ENCODE measurements at places on chromosomes 7 and 10. TPM values are rescaled to one million over a fixed set of nuclear protein-coding genes. Genes with fewer than 3 reads are reported as not detected.

DNA sequence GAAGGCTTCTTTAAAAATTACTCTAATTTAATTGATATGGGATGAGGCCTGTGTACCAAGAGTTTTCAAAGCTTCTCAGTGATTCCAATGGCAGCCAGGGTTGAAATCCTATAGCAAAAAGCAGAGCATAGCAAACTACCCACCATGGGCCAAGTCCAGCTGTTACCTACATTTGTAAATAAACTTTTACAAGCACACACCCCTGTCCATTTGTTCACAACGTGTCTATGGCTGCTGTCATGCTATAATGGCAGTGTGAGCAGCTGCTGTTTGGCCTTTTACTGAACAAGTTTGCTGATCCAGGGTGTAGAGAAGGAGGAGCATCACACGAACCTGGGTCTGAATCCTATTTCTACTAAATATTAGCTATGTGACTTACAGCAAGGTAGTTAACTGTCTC lies 50.0 kb downstream of the NPY start:
- H3K27me3 ChIP-seq, result no peaks in the 10 kb centered on the region
- H3K27ac ChIP-seq, result no peak overlapping the region
- no peak for DNase-seq
- no peaks in the 10 kb centered on the region for H3K4me1 ChIP-seq
- H3K4me3 ChIP-seq, result no peak overlapping the region
- H3K36me3 ChIP-seq, result no peaks in the 10 kb centered on the region

The C10orf120 gene
- not detected for total RNA-seq

The MNX1 gene
- 1.5 TPM for total RNA-seq

The TUBAL3 gene
- not detected for total RNA-seq

GRCh38 chr7:52695973-52696595 lies 339.3 kb upstream of the POM121L12 start:
- no peak overlapping the region for H3K27ac ChIP-seq
- H3K4me3 ChIP-seq, result no peak overlapping the region
- H3K4me1 ChIP-seq, result no peaks in the 10 kb centered on the region
- no peaks in the 10 kb centered on the region for H3K36me3 ChIP-seq

DNA sequence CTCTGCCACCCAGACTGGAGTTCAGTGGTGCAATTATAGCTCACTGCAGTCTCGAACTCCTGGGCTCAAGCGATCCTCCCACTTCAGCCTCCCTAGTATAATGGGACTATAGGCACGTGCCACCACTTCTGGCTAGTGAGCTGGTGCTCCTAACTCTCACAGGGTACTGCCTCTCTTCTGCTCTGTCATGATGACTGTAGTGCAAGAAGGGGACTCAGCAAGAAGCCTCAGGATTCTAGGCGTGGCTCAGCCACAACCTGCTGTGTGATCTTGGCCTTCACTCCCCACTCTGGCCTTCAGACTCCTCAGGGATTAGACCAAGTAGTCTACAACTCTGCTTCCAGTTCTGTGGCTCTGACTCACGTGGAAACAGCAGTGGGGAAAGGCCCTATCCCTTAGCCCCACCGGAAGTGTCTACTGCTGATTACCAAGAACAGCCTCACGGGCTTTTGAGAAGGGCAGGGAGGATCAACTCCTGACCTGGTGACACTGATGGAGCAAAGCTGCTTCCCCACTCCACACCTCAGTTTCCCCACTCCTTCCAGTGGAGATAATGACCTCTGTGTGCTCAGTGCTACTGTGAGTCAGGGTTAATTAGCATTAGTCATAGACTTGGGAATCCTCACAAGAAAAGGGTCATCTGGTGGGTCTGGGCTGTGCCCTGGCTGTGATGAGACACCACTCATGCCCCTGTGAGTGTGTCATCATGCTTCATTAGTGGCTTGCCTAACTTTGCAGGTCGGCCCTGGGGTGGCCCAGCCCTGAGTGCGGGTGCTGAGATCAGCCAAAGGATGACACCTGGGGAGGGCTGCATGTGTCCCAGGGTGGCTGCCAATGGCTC lies 41.1 kb downstream of the ZC3HC1 start:
- no peak for DNase-seq
- H3K4me3 ChIP-seq, result no peak overlapping the region
- H3K27me3 ChIP-seq, result no peaks in the 10 kb centered on the region
- H3K36me3 ChIP-seq, result no peaks in the 10 kb centered on the region
- H3K4me1 ChIP-seq, result peaks cover 5% of the 10 kb centered on the region
- H3K27ac ChIP-seq, result peak overlapping the region; percentile 64

The NKX1-2 gene
- not detected for total RNA-seq

The UNC5B gene
- 27.7 TPM for total RNA-seq

The SPDYE6 gene
- not detected for total RNA-seq

GRCh38 chr7:120060281-120060680 lies 212.7 kb upstream of the KCND2 start:
- no peaks in the 10 kb centered on the region for H3K36me3 ChIP-seq
- H3K4me1 ChIP-seq, result peaks cover 2% of the 10 kb centered on the region
- DNase-seq, result no peak
- no peak overlapping the region for H3K27ac ChIP-seq

DNA sequence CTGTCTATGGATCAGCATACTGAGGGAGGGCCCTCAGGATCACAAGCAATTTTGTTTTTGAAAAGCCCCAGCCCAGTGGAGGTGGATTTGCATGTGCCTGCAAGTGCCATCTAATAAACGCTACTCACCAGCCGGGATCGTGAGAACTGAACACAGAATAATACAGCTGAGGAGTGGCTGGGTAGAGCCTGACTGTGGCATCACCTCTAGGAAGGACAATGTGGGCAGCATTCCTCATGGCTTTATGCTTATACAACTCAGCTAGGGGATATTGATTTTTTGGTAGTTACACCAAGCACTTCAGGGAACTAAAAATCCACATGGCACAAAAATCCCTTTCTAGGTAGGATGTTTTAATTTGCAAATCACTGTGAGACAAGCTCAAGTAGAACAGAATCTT lies 72.7 kb upstream of the PALS2 start:
- H3K4me1 ChIP-seq, result no peaks in the 10 kb centered on the region
- no peak overlapping the region for H3K27ac ChIP-seq
- no peaks in the 10 kb centered on the region for H3K27me3 ChIP-seq

DNA sequence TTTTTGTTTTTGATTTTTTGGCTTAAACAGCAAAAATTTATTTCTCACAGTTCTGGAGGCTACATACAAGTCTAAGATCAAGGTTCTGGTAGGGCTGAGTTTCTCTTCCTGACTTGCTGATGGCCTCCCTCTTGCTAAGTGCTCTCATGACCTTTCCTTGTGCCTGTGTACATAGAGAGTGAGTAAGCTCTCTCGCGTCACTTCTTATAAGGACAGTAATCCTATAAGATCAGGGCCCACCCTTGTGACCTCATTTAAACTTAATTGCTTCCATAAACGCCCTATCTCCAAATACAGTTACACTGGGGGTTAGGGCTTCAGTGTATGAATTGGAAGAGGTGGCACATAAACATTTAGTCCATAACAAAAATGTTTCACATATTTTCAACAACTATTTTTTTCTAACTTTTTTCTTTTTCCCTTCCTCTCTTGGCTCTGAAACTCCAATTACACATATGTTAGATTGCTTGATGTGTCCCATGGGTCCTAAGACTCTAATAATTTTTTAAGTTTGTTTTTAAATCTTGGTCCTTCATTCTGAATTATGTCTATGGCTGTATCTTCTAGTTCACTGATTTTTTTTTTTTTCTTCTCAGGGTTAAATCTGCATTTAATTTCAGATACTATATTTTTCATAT lies 149.8 kb downstream of the HBP1 start:
- H3K4me3 ChIP-seq, result no peak overlapping the region
- H3K27ac ChIP-seq, result no peak overlapping the region
- H3K4me1 ChIP-seq, result peaks cover 8% of the 10 kb centered on the region
- no peak for DNase-seq
- no peaks in the 10 kb centered on the region for H3K27me3 ChIP-seq

The GBF1 gene
- 45.8 TPM for total RNA-seq

- no peaks in the 10 kb centered on the region for H3K36me3 ChIP-seq
- H3K4me3 ChIP-seq, result no peak overlapping the region
- no peak for DNase-seq
- no peak overlapping the region for H3K27ac ChIP-seq
Observed at GRCh38 chr10:84224411-84225028, 824 bp downstream of the LRIT2 start.

The SPDYE16 gene
- 0.29 TPM for total RNA-seq

DNA sequence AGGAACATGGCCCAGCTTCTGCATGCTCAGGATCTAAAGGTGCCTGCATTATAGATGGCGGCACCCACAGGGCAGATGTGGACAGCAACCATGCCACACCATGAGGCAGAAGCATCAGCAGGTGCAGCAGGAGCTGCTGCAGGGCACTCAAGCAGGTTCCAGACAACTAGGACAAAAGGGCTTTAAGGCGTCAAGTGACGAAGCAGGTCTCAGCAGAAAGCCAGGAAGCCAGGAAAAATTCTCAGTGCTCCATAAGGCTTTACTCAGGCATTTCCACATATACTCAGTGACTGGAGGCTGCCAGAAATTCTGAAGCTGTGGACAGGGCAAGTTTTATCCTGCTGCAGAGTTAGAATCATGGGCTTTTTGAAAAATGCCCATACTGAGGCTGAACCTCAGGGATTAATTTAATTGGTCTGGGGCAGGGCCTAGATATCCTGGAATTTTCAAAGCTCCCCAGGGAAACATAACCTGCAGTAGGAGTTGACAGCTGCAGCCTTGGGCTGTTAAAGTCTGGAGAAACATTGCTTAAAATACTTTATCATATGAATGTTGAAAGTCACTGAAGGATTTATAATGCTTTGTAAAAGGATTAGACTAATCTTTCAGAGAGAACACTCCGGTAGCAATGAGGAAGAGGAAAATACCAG lies 68.1 kb upstream of the RNF148 start:
- no peaks in the 10 kb centered on the region for H3K36me3 ChIP-seq
- no peaks in the 10 kb centered on the region for H3K27me3 ChIP-seq
- no peak for DNase-seq
- no peak overlapping the region for H3K4me3 ChIP-seq

DNA sequence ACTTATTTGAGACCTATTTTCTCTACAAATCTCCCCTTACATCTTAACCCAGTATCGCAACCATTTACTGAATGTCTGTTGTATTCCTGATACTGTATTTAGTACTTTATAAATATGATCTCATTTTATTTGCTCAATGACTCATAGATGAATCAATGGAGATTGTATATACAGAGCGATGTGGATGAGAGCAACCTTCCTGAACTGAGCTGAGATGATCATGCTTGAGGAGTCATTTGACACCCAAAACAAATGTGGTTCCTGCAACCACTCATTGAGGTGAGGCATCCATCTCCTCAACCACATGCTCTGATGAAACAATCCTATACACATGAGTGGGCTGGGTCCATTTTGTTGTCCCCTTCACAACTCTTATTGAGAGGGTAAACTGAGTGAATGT lies 250.0 kb downstream of the CDC14C start:
- no peaks in the 10 kb centered on the region for H3K4me1 ChIP-seq
- DNase-seq, result no peak
- no peak overlapping the region for H3K4me3 ChIP-seq
- no peak overlapping the region for H3K27ac ChIP-seq
- H3K36me3 ChIP-seq, result no peaks in the 10 kb centered on the region

The NEUROD6 gene
- not detected for total RNA-seq

GRCh38 chr7:148348466-148348865 lies 242.1 kb upstream of the C7orf33 start:
- H3K36me3 ChIP-seq, result no peaks in the 10 kb centered on the region
- no peaks in the 10 kb centered on the region for H3K4me1 ChIP-seq
- no peak for DNase-seq
- no peaks in the 10 kb centered on the region for H3K27me3 ChIP-seq
- H3K27ac ChIP-seq, result no peak overlapping the region

The DOCK1 gene
- 39.0 TPM for total RNA-seq

The TBX20 gene
- not detected for total RNA-seq

GRCh38 chr7:120842121-120842621 lies 15.8 kb downstream of the TSPAN12 start:
- DNase-seq, result no peak
- no peak overlapping the region for H3K27ac ChIP-seq
- H3K4me3 ChIP-seq, result no peak overlapping the region
- no peaks in the 10 kb centered on the region for H3K36me3 ChIP-seq
- no peaks in the 10 kb centered on the region for H3K27me3 ChIP-seq
- H3K4me1 ChIP-seq, result no peaks in the 10 kb centered on the region

DNA sequence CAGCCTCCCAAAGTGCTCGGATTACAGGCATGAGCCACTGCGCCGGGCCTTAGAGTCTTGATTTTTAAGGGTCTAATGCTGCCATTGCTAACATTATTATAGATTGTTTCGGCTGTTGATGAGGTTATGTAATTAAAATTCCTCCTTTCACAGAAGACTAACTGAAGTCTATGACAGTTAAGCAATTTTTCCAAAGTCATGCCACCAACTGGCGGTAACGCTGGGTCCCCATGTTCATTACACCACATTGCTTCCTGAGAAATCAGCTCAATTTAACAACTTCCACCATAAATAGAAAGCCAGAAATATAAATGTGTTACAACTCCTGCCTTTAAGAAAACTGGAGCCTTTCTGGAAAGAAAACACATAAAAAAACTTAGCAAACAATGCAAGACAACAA lies 3.5 kb downstream of the ERLIN1 start:
- no peak overlapping the region for H3K4me3 ChIP-seq
- no peaks in the 10 kb centered on the region for H3K27me3 ChIP-seq
- H3K36me3 ChIP-seq, result peaks cover 5% of the 10 kb centered on the region
- no peak for DNase-seq

DNA sequence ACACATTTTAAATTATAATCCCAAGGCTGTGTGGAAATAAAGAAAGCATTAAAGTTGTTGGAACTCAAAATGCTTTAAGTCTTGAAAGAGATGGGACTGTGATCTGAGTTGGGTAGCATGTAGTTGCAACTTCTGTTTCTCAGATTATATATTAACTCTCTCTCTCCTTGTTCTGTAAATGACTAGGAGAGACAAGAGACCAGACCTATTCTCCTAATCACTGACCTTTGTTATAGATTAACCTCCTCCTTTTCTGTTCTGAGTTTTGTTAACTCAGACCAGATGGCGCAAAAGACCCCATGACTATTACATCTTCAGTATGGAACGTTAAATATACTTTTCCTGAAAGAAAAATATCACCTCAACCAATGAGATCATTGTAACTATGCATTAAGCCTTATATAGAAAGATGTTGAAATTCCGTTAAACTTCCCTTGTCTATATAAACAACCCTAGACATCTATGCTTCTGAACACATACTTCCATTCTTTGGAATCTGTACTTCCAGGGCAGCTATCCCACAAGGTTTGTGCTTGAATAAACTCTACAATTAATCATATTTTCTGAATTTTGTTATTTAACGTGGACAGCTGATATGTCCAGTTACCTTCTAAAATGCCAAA lies 143.5 kb upstream of the TRIM24 start:
- no peaks in the 10 kb centered on the region for H3K27me3 ChIP-seq
- H3K27ac ChIP-seq, result no peak overlapping the region
- H3K4me1 ChIP-seq, result no peaks in the 10 kb centered on the region
- no peaks in the 10 kb centered on the region for H3K36me3 ChIP-seq
- no peak overlapping the region for H3K4me3 ChIP-seq

The C10orf90 gene
- not detected for total RNA-seq

- H3K27ac ChIP-seq, result peak overlapping the region; percentile 75
- DNase-seq, result no peak
- H3K36me3 ChIP-seq, result no peaks in the 10 kb centered on the region
- peaks cover 11% of the 10 kb centered on the region for H3K4me1 ChIP-seq
Observed at GRCh38 chr7:3301449-3301731, 338 bp downstream of the SDK1 start.
